Transverse colon (tissue), 4 donors: ENCODE measurements at places on chromosomes 3 and 15. TPM values are rescaled to one million over a fixed set of nuclear protein-coding genes. Genes with fewer than 3 reads are reported as not detected.
A peak's percentile ranks its signal among the peaks of the same experiment; 100 is the strongest.

DNA sequence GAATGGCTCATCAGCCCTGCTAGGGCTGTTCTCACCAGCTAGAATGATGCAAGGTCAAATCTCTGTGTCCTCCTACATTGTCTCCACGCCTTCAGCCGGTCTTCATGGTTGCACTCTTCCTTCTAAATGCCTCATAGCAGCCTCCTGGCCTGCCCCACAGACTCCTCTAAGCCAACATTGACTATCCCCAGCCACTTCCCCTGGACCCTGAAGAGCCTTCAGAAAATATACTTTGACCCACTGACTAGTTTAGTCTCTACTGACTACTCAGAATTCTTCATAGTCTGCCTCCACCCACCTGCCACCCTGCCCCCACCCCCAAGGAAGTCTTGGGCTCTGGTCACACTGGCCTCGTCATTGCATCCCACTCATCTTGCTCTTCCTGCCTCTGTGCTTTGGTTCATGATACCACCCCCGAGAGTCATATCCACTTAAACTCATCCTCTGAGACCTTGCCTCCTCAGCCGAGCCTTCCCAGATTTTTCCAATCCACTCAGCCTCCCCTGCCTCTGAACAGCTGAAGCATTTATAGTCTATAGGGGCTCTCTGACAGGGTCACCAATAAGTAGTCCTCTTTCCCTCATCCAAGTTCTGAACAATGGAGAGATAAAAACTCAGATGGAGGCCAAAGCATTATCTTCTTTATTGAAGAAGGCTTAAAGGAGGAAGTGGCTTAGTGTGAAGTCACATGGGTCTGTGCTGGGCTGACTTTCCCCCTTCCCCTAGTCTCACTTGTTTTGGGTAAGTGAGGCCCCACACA lies 9.5 kb upstream of the DOCK3 start:
- DNase-seq: no peak

DNA sequence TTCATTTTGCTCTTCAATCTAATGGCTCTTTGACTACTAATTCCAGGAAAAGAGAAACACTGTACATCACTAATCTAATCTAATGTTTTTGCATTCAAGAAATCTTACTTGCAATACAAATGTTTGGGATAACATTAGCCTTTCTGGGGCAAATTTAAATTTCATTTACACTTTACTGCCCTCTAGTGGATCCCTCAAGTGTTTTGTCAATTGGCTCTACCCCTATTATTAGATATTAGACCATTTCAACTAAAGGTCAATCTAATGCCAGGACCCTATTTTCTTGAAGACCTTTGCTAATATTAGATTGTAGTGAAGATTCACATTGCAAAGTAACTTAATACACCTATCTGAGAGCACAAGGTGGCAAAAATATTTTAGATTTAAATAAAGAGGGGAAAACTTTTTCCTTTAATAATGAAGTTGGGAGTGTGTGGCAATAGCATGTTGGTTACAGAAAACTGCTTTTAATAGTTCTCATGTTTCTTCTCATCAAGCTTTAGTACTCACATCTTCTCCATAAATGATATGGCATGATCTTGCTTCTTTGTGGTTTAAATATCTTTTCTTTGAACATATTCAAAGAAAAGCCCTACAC lies 5.0 kb downstream of the C2CD4A start:
- no peak for DNase-seq

The IQCF5 gene
- total RNA-seq: not detected

The GOLGA8G gene
- total RNA-seq: not detected

DNA sequence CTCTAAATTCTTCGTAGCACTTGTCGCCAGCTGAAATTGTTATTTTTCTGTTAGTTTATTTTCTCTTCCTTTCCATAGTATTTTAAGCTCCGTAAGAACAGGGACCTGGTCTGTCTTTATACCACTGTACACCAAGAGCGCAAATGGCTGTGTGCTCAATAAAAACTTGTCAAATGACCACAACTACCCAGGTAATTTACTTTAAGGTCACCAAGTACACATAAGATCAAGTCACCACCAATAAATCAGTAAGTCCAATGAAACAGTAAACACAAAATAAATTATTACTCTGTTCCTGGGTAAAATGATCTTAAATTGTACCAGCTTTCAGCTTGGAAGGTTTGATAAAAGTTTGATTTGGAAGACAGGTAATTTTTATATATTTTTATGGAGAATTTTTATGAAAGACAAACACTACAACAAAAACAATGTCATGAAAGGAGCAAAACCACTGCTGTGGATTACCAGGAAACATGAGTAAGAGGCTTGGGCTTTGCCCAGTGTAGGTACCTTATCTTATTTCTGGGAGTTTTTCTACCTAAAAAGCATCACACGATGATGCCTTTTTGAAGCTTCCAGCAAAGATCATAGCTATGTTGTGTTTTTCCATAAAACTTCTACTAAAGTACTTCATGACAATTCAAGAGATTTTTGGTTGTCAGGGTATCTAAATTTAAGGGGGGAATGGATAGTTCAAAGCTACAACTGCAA lies 406.8 kb downstream of the SHQ1 start:
- no peak for DNase-seq

DNA sequence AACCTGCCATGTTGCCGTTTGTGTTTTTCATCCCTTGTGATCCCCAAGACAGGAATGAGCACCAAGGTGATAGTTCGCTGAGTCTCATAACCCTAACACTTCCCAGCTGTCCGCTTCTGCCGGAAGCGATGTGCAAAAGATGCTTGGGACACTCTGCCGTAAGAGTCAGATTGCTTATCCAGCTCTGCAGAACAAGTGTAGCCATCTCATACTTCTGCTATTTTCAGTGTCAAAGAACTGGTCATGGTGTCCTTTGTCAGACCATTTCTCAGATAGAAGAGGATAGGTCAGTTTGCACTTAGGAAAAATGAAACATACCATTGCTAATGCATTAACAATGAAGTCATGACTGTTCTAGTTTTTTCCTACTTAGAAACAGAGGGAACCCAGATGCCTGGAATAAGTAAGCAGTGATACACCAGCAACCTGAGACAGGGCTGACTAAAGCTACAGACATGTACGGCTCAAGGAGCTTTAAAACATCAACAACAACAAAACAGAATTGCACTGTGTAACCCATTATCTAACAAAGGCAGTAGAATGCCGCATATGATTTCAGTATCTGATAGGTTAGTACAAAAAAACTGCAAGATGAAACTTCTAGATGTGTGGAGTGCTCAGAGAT lies 134.0 kb upstream of the IL12A start:
- no peak for DNase-seq

DNA sequence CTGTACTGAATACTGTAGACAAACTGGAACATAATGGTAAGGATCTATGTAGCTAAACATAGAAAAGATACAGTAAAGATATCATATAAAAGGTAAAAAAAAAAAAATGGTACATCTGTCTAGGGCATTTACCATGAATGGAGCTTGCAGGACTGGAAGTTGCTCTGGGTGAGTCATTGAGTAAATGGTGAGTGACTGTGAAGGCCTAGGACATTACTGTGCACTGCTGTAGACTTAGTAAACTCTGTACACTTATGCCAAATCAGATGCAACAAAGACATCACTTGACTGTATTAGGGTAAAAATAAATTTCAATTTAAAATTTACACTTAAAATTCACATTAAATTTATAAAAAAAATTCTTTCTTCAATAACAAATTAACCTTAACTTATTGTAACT lies 281.3 kb upstream of the LMCD1 start:
- DNase-seq: no peak

GRCh38 chr3:115280506-115280905 lies 133.4 kb upstream of the ZBTB20 start:
- DNase-seq: no peak

The HEG1 gene
- 12.1 TPM for total RNA-seq

The PAQR5 gene
- 33.3 TPM for total RNA-seq

The FYCO1 gene
- 37.6 TPM for total RNA-seq

GRCh38 chr3:155232605-155233004 lies 60.9 kb downstream of the STRIT1 start:
- DNase-seq: peak; percentile 19
